ENCODE measurements at places on chromosomes 6 and 20.
A peak's percentile ranks its signal among the peaks of the same experiment; 100 is the strongest.

- no peak for DNase-seq
Observed at GRCh38 chr6:38163186-38164130, 343.9 kb downstream of the ZFAND3 start.

- peak; percentile 39 for DNase-seq
Observed at GRCh38 chr6:87182321-87182720, 27.0 kb downstream of the ZNF292 start.

GRCh38 chr6:53479871-53480270, 65.0 kb downstream of the GCLC start:
- DNase-seq: no peak

DNA sequence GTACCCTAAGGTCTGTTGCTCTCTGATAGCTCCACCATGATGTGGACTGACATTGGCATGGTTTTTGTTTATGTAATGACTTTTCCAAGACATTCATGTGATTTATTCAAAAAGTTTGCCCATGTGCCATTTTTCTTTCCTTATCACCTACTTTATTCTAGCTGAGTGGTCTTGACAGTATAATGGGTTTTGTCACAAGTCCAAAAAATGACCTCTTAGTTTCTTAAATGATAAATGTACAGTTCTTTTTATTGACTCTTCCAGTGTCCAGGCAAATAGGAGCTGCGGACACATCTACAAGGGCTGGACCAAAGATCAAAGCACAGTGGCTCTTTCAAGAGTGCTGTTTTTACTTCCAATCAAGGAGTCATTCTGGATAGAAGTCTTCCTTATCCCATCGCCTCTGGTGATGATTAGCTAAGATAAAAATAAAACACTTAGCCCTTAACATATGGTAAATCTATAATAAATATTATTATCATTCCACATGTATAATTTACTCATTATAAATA, 141.4 kb downstream of the MMUT start:
- DNase-seq: no peak

DNA sequence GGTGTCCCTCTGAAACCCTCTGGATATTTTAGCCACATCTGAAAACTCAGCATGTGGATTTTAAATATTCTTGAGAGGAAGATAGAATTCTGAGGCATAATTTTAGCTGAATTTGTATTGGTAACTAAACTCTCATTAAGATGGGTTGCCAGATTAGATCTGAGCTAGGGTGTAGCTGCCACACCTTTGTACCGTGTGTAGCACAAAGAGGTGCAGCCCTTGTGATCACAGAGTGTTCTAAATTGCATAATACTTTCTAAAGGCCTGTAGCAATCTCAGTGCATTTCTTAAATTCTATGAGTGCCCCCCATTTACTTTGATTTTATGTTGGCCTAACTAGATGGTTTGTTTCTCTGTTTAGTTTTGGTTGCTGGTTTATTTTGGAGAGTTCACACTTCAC, 53.0 kb downstream of the FLRT3 start:
- DNase-seq: no peak

GRCh38 chr6:54135665-54136369, 24.6 kb downstream of the MLIP start:
- no peak for DNase-seq

- no peak for DNase-seq
Observed at GRCh38 chr6:22442826-22443225, 126.5 kb upstream of the HDGFL1 start.

DNA sequence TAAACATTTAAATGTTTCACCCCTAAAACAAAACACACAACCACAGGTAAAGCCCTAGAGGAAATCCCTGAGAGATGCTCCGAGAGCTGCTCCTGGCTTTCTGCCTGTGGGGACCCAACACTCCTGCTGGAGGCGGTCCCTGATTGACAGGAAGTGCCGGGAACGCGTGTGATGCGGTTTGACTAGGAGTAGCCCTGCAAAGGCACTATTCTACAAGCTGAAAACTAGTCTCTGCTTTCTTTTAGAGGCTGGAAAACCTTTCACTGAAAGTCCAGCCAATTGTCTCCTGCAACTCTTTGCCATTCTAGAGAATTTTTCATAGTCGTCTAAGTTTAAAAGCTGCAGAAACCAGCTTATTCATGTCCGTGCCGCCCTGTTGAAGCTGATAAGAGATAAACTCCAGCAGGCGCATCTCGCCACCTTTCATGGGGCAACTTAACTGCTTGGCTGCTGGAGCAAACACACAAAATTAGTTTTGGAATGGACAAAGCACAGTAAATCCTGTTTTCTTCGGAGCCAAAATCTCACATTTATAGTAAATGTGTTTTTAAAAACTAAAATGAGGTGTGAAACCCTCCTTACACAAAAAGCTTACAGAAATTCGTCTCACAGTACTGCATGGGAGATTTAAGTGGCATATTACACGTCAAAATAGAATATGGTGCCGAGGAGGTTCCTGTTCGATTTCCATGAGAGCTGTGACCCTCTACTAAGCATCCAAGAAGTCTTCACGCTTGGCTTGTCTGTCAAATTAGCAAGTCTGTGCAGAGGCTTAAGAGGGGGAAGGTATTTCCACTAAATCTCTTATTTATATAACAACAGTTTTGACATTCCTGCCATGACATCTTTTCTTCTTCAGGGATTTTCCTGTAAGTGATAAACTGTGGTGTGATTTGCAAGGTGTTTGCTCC, 46.9 kb downstream of the DACT2 start:
- DNase-seq: no peak

DNA sequence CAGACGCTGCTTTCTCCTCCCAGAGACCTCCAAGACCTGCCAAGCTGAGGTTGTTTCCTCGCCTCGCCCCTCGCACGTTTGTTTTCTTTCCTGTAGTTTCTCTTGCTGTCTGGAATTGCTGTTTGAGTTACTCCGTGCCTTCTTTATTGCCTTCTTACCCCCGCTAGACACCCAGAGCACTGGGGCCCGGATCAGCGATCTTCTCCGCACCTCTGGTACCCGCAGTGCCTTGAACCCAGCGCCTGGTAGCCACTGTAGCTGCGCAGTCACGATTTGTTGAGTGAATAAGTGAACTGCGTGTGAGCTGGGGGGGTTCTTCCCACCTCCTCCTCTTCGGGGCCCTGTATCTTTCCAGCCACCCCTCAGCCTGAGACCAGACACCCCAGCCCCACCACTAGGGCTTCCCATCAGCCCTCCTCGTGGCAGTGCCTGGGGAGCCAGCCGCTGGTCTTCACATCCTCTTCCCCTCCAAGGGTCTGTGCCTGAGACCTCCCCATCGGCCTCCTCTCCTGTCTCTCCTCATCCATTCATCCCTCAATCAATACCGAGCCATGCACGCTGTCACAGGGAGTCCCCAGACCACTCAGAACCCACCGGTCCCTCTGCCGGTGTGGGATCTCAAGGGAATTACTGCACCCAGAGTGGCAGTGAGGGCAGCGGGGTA, 849 bp upstream of the BMP7 start:
- no peak for DNase-seq

GRCh38 chr6:23350752-23351453, 775.1 kb upstream of the NRSN1 start:
- DNase-seq: no peak

- no peak for DNase-seq
Observed at GRCh38 chr20:58522666-58523065, 7.5 kb upstream of the APCDD1L start.

GRCh38 chr6:21885111-21885510, 291.6 kb downstream of the SOX4 start:
- no peak for DNase-seq

DNA sequence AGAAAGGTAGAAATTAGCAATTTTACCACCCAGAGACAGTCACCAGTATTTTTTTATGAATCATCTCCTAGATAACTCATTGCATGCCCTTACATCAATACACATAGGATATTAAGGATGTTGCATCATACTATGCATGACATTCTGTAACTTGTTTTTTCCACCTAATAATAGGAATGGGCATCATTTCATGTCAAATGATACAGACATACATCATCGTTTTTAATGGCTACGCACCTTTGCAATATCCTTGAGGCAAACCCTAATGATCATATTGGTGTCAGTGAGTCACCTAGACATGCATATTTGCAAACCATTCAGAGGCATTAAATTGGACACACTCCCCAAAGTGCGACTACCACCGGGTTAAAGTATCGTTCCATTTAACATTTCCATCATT, 309.7 kb upstream of the AGPAT4 start:
- no peak for DNase-seq

- no peak for DNase-seq
Observed at GRCh38 chr6:98840385-98840784, 6.0 kb downstream of the POU3F2 start.

GRCh38 chr6:151409260-151409659, 17.9 kb upstream of the ZBTB2 start:
- no peak for DNase-seq

DNA sequence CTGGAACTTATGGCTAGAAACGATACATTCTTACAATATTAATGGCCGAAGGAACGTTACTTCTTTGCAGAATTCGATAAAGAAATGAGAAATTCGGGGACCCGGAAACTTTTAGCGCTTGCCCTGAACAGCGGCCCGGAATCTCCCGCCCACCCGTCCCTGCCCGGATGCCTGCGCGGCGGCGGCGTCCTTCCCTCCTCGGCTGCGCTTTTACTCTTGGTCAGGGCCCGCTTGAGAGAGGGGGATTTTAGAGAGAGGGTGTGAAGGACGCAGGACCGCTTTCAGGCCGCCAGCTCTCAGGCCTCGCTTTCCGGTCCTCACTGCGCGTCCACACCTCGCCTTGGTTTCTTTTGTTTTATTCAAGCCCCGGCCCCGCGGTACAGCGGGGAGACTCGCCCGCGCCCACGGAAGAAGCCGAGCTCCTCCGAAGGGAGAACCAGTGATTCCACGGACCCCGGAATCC, 243.7 kb downstream of the ARID1B start:
- DNase-seq: peak; percentile 65

GRCh38 chr6:73738367-73739028, 42.5 kb downstream of the CD109 start:
- no peak for DNase-seq

- DNase-seq: no peak
Observed at GRCh38 chr6:15276036-15276985, 30.4 kb downstream of the JARID2 start.

- no peak for DNase-seq
Observed at GRCh38 chr6:37579444-37580067, 79.9 kb upstream of the CCDC167 start.
